ENCODE measurements at places on chromosomes 16 and 17.

DNA sequence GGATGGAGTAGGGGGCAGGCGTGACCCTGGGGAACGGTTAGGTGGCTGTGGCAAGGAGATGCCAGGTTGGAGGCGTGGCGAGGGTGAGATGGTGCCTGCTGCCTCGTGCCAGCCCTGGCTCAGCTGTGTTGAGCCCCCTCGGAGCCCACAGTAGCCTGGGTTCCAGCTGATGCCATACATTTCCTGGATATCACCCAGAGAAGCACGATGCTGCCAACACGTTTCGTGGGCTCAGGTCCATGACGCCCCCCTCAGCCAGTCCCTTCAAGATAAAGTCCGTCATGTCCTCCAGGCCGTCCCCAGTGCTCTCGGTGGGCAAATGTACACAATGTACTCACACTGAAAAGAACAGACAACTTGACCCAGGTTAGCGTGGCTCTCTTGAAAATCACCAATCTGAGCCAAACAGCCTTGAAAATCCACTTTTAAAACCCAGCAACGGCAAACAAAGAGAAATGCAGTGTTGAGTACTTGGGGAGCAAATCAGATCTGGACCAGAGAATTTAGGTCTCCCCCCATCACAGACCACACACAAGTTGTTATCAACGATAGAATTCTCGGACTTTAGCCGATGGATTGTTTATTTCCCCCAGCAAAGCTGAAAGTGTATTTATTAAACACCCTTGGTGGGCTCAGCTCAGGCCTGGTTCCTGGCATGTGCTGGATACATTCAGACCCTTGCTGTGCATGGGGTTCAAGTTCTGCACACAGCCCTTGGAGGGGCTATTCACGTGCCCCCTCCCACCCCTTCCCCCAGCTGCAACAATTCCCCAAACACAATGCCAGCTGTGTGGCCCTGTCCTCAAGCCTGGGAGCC lies 102.8 kb upstream of the PLCG2 start:
- DNase-seq: no peak

GRCh38 chr17:1137465-1137894 lies 42.3 kb downstream of the ABR start:
- no peak for DNase-seq

DNA sequence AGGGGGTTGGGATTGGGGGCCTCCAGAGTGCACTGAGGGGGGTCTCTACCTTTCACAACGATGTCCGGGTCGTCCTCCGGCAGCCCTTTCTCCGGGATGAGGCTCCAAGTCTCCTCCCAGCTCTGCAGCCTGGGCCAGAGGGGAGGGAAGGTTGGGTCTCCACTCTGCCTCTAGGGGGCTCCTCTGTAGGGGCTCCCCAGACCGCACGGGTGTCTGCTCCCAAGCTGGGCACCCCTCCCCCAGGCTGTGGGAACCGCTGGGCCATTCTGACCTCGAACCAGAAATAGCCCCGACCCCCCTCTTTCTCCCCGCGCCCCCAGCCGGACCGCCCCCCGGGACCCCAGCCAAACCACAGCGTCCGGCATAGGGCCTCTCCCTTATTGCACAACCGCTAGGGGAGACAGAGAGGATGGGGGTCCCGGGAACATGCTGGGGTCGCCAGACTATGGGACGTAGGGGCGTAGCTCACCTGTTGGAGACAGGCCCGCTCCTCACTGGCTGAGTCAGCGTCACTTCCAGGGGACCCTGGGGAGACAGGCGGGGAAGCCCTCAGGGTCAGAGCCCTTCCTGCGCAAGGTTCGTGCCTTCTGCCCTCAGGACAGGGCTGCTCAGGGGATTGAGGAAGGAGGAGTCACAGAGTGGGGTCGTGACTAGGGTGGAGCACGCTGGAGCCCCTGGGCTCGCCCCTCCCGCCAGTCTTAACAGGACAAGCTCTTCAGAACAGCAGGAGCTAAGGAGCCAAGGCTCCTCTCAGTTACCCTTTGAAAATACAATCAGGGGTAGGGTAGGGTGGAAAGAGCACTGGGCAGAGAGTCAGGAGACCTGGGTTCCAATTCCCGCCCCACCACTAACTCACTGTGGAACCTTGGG lies 2.7 kb downstream of the PLEKHH3 start:
- DNase-seq: no peak

DNA sequence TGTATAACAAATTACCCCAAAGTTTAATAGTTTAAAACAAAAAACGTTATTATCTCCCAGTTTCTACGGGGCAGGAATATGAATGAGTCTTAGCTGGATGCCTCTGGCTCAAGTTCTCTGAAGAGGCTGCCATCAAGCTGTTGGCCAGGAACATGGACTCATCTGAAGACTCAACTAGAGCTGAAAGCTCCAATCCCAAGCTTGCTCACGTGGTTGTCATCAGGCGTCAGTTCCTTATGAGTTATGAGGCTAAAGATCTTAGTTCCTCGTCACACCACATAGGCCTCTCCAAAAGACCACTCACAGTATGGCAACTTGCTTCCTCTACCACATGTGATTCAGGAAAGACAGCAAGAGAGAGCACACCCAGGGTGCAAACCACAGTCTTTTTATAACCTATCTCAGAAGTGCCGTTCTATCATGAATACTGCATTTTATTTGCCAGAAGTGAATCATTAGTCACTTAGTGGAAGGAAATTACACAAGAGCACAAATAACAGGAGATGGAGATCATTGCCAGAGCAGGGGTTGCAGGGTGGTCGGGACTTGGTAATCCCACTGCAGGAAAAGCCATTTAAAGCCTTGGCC lies 48.7 kb upstream of the NLK start:
- no peak for DNase-seq

DNA sequence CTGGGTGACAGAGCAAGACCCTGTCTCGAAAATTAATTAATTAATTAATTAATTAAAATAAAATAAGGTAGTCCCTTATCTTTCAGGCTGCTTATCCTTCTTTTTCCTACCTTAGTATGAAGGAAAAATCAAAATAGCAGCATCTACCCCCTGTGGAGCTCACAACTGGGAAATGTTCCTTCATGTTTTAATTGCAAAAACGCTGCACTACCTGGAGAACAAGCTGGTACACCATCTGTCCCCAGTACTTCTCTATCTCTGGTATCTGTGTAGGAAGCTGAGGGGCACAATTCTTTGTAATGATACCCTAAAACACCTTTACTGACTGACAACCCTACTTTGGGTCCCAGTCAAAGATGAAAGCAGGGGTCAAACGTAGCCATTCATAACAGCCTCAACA lies 55.1 kb upstream of the MNT start:
- no peak for DNase-seq

DNA sequence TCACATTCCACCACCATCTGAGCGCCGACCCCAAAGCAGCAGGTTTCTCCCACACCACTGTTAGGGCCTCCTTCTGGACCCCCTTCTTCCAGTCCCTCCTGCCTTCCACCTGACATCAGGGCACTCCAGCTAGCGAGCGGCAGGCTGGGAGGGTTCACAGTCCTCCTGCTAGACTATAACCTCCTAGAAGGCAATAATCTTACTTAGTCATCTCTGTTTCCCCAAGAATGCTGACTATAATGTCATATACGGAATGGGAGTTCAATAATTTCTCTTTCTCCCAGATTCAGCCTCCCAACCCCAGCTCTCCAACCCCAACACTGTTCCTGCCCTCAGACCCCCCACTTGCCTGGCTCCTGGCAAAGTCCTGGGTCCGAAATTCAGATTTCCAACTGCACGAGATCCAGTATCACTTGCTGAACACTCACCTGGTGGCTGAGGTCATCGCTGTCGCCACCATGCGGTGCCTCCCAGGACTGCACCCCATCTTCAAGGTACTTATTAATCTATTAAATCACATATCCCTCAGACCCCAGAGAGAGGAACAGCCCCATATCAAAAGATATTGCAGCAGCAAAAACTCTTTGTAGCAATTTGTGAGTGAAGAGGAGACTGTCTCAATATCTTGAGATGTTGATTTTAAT lies 5.6 kb downstream of the ALOX12 start:
- peak; percentile 39 for DNase-seq

DNA sequence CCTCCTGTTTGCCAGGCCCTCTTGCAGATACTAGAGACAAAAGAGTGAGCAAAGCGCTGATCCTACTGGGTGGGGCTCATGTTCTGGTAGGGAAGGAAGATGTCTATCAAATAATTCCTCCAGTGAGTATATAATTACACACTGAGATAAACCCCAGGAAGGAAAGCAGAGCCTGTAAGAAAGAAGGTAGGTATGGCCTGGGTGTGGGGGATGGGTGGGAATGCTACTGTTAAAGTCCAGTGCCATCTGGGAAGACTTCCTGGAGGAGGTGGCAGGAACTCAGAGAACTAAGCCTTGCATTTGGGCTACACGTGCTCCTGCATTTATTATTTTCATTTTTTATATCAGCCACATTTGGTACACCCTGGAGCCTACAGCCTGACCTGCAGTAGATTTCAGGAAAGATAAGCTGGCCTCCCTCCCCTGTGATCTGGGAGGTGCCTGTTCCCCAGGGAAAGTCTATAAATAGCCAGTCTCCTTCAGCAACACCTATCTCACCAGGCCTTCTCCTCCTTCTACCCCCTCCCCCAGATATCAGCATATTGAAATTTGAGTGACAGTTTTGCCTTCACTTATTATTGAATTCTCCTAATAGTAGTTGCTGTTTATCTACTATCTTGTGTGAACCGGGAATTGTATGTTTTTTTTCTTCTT lies 11.5 kb downstream of the ATP2C2 start:
- DNase-seq: no peak

- no peak for DNase-seq
Observed at GRCh38 chr16:66152823-66153393, 213.6 kb upstream of the CDH5 start.

All from stimulated activated CD4-positive, alpha-beta T cell treated with anti-CD3 and anti-CD28 coated beads, Interleukin-1b, Interleukin-23, amount 100 ng/mL, for 48 hours (primary cell).